ENCODE measurements at places on chromosomes 1 and 21. TPM values are rescaled to one million over a fixed set of nuclear protein-coding genes. Genes with fewer than 3 reads are reported as not detected.

GRCh38 chr1:89381618-89382017, 17.8 kb downstream of the GBP6 start:
- no peaks in the 10 kb centered on the region for H3K27me3 ChIP-seq
- no peak overlapping the region for H3K27ac ChIP-seq
- no peak for DNase-seq
- no peaks in the 10 kb centered on the region for H3K36me3 ChIP-seq

GRCh38 chr1:76587212-76587611, 280.1 kb upstream of the ST6GALNAC5 start:
- no peaks in the 10 kb centered on the region for H3K4me1 ChIP-seq
- no peaks in the 10 kb centered on the region for H3K27me3 ChIP-seq
- H3K4me3 ChIP-seq = no peak overlapping the region
- no peaks in the 10 kb centered on the region for H3K36me3 ChIP-seq
- DNase-seq = no peak
- H3K27ac ChIP-seq = no peak overlapping the region

GRCh38 chr1:24190983-24191461, 3.9 kb upstream of the IFNLR1 start:
- peaks cover 15% of the 10 kb centered on the region for H3K27me3 ChIP-seq
- H3K4me1 ChIP-seq = no peaks in the 10 kb centered on the region
- H3K27ac ChIP-seq = no peak overlapping the region
- no peak for DNase-seq

DNA sequence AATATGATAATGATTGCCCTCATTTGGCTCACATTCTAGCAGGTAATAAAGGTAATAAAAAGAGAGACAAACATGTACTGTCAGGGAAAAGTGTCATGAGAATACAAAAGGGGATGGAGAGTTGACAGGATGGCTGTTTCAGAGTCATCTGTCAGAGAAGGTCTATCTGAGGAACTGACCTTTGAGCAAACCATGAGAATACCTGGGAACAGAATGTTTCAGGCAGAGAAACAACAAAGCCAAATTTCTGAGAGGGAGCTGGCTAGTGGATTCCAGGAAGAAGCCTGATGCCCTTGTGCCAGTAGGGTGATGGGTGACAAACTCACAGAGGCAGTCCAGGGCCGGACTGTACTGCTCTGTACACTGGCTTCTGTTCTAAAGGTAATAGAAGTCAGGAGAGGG, 107.2 kb downstream of the C1orf21 start:
- H3K4me3 ChIP-seq = no peak overlapping the region
- peaks cover 22% of the 10 kb centered on the region for H3K4me1 ChIP-seq
- no peaks in the 10 kb centered on the region for H3K36me3 ChIP-seq
- peak overlapping the region; percentile 74 for H3K27ac ChIP-seq
- DNase-seq = peak; percentile 39
- no peaks in the 10 kb centered on the region for H3K27me3 ChIP-seq

DNA sequence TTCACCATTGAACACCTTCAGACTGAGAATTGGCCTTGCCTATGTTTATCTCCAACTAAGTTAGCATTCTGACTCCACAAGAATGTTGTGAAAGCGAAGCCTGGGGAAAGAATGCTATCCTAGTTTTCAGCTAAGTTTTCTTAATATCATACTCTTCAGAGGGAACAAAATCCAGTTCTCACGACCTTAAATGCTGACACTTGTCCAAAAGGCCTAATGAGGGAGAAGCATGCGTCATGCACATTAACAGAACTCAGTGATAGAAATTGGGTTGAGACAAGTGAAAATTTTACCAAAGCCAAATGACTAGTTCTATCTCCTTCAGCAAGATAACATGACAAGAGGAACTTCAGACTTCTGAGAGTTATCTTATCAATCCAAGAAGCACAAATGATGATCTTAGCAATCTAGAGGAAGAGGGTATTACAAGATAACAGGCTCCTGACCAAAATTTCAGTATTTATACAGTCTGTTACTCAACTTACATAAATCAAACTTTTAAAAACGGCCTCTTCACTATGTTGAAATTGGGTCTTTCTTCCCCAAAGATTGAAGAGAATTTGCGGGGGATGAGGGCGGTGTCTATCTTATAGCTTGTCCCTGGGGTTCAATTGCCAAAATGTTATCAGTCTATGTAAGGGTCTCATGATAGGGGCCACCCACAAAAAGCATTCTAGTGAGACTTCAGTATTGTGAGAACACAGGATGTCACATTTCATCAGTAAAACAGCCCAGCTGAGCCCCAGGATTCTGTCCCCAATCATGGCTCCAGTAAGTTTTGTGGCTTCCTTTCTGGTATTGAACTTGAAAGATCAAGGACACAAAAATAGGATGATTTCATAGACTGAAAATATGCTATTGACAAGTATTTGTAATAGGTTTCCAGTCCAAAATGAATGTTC, 26.5 kb upstream of the SLC45A3 start:
- H3K36me3 ChIP-seq = no peaks in the 10 kb centered on the region
- no peak overlapping the region for H3K4me3 ChIP-seq
- peaks cover 43% of the 10 kb centered on the region for H3K4me1 ChIP-seq
- no peaks in the 10 kb centered on the region for H3K27me3 ChIP-seq
- peak overlapping the region; percentile 30 for H3K27ac ChIP-seq

- no peaks in the 10 kb centered on the region for H3K27me3 ChIP-seq
- H3K4me3 ChIP-seq = no peak overlapping the region
- no peak overlapping the region for H3K27ac ChIP-seq
- H3K36me3 ChIP-seq = no peaks in the 10 kb centered on the region
These were observed 388.7 kb downstream of the USH2A start for GRCh38 chr1:216034506-216034905.

- no peaks in the 10 kb centered on the region for H3K27me3 ChIP-seq
- no peak for DNase-seq
- H3K4me3 ChIP-seq = no peak overlapping the region
These were observed 128.5 kb upstream of the SERTAD4 start for GRCh38 chr1:210104103-210104502.

The PPIH gene
- total RNA-seq = 19.4 TPM

The PAPPA2 gene
- 0.13 TPM for total RNA-seq

The RHOU gene
- total RNA-seq = 3.0 TPM
